ENCODE measurements at places on chromosomes 11 and 22.

- DNase-seq, result no peak
Measured at GRCh38 chr11:66851239-66851596, 5.6 kb upstream of the LRFN4 start.

DNA sequence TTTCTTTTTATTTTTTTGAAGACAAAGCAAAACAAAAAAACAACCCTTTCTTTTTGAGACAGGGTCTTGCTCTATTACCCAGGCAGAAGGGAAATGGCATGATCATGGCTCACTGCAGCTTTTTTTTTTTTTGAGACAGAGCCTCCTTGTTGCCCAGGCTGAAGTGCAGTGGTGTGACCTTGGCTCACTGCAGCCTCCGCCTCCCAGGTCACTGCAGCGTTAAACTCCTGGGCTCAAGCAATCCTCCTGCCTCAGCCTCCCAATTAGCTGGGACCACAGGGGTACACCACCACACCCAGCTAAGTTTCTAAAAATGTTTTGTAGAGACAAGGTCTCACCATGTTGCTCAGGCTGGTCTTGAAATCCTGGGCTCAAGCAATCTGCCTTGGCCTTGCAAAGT is 124.6 kb downstream of the ABTB2 start:
- DNase-seq, result no peak

DNA sequence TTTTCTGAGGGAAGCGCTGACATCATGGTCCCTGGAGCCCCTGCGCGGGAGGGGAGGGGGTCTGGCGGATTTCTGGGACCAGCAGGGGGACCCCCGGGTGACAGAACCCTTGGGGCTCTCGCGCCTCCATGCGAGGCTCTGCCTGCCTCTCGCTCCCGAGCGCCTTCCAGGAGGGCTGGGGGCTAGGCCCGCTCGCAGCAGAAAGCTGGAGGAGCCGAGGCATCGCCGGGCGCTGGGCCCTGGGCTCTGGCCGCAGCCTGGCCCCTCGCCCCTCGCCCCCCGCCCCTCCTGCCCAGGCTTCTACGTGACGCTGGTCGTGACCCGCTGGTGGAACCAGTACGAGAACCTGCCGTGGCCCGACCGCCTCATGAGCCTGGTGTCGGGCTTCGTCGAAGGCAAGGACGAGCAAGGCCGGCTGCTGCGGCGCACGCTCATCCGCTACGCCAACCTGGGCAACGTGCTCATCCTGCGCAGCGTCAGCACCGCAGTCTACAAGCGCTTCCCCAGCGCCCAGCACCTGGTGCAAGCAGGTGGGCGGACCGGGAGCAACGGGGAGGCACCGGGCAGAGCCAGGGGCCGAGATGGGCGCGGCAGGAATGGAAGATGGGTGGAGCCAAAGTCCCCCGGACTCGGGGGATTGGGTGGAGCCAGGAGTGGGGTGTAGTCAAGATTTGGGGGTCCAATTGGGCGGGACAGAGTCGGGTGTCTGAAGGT is 5.4 kb downstream of the BEST1 start:
- no peak for DNase-seq

- no peak for DNase-seq
Measured at GRCh38 chr11:121429556-121429955, 22.6 kb upstream of the SORL1 start.

- DNase-seq, result no peak
Measured at GRCh38 chr11:13862845-13863392, 99.6 kb upstream of the SPON1 start.

DNA sequence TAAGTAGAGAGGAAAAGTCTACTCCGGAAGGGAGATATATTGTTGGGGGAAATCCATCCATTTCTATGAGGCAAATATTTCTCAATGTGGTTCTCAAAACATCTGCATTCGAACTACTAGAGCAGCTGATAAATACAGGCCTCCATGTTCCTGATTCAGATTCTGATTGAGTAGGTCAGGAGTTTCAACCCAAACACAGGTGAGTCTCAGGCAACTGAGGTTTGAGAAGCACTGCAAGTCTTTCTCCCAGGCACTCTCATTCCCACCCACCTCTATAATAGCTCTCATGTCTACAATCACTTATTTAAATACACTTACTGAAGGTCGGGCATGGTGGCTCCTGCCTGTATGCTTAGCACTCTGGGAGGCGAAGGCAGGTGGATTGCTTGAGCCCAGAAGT is 14.7 kb upstream of the ASPHD2 start:
- no peak for DNase-seq

DNA sequence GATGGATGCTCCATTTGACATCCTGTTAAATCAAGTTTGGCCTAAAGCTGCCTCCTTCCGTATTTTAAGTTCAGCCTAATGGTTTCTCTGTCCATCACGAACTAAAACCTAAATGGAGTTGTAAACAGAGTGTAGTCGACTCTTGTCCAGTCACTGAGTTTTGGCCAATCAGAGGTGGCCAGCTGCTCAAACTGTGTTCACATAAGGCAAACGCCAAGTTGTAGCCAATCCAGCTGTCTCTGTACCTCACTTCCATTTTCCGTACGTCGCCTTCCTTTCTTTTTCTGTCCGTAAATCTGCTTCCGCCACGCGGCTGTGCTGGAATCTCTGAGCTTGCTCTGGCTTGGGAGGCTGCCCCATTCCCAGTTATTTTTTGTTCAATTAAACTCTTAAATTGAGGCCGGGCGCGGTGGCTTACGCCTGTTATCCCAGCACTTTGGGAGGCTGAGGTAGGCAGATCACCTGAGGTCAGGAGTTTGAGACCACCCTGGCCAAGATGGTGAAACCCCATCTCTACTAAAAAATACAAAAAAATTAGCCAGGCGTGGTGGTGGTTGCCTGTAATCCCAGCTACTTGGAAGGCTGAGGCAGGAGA is 20.7 kb upstream of the CARS1 start:
- DNase-seq, result no peak
